Urinary bladder (tissue), 4 donors: ENCODE measurements at places on chromosomes 11 and 22.

- DNase-seq, result no peak
Observed at GRCh38 chr22:33036881-33037280, 21.3 kb downstream of the SYN3 start.

DNA sequence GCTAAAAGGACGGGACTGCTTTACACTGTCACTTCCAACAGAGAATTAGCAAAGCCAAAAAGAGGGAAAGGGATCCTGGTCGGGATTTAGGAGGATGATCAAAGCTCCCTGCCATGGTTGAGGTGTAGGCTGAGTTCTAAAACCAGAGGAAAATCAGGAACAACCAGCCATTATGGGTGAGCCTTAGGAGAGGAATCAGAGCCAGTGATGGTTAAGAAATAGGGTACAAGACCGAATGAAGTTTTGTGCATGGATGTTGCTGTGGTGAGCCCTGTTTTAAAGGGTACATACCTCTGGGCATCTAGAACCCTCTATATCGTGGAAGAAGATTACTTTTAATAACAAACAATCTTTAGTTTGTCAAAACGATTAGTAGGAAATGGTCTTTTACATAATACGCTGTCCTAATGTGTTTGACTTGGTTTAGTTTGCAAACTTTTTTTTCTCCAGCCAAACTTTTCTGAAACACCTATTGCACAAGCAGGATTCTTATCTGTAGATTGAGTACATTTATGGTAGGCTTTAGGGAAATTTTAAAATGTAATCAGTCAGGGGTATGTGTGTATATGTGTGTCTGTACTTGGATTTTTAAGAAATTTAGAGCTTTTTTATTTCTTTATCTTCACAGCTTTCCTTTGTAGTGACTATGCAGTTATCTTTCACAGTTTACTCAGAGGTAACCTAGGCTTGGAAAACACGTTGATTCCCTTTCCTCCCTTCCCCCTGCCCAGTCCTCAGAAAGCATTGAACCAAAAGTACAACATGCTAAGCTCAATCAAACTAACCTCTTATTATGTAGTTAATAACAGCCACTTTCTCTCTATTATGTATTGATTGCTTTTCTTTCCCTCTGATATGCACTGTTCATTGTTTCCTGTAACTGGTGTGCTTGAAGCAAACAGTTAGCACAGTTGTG, 26.8 kb downstream of the TRIM44 start:
- no peak for DNase-seq

DNA sequence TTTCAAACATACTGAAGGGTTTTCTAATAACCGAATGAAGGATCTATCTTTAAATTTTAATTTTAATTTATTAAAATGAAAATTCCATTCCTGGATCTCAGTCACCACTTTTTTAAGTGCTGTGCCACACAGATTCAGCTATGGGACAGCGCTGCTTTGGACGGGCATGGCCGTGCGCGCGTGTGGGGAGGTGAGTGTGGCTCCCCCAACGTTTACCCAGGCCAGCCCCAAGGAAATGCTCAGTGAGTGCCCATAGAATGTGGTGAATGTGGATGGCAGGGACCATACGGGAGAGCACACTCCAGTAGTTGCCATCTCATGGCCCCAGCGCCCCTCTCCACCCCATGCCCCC, 88.0 kb upstream of the KCNQ1OT1 start:
- no peak for DNase-seq

GRCh38 chr22:35575116-35575748, 34.6 kb downstream of the RASD2 start:
- no peak for DNase-seq

DNA sequence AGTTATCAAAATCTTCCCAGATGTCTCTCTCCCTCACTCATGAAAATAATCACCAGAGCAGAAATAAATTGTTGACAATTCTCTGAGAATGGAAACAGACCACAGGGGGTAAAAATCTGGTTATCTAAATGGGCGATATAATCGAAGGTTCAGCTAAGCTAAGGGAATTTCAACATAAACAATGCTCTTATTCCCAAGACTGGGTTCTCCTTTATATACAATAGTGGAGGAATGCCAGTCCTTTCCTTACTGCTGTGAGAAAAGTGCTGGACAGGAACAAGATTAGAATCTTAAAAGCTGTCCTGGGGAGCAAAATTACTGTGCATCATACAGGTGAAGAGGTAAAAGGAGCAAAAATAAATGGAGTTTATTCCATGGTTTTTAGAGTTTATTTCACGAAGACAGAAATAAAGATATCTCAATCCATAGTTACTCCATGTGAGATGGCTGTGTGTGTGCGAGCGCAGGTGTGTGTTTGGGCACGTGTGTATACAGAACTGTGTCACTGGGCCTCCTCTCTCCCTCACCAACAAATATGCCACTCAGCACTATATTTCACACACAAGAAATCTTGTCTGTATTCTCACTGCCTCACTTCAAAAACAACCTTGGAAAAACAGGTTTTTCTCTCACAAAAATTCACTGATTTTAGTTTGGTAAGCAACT, 385.6 kb downstream of the DCDC1 start:
- no peak for DNase-seq

DNA sequence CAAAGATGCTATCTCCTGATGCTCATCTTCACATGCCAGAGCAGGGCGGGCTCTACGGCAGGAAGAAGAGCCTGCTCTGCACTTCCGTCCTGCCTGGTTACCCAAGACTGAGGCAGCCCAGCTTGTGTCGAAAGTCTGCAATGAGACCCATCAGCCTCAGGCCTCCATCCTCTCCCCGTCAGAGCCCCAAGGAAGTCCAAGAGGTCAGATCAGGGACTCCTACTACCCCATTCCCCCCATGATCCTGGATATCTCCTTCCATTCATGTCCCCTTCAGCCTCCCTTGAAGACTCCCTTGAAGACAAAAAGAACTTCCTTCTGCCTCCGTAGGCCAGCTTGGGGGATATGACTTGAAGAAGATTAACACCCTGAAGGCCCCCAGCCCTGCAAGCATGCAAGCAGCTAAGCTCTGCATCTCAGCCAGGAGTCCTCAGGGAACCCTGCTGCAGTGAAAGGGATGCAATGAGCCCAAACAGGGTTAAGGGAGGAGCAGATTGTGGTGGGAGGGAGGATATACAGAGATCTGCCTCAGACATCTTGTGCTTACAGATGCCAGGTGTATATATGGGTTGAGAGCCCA, 85.6 kb downstream of the TRIM29 start:
- no peak for DNase-seq

DNA sequence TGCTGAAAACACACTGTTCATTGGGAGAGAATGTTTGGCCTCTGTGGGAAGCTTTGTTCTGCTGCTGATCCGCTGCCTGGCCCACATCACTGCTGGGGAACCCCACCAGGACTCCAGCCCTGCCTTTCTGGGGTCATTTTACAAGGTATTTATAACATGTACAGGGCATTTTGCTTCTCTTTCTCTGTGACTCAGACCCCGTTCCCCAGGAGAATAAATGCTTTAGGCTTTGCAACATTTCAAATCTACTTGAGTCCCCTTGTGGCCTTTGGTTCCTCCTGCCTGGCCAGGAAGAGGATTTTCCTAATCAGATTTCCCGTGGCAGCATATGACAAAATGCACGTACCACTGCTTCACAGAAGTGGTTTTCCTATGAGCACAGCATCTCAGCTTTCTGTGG, 43.0 kb downstream of the BTG4 start:
- DNase-seq, result no peak

DNA sequence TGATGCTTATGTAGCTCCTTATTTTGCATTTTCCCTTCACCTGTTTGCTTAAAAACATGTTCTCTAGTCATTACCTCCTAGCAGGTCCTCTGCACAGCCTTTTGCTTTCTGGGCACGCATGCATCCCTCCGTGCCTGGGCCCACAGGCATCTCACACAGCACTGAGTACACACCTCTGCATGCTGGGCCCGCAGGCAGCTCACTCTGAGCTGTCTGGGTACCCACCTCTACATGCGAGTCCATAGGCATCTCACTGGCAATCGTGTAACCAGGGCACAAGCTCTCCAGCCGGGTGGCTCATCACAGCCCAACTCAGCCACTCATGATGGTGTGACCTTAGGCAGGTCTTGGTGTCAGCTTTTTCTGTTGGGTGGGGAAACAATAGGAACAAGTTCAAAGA, 68.7 kb upstream of the GAL start:
- DNase-seq, result no peak

GRCh38 chr11:40537734-40538133, 921.7 kb downstream of the LRRC4C start:
- DNase-seq, result no peak

DNA sequence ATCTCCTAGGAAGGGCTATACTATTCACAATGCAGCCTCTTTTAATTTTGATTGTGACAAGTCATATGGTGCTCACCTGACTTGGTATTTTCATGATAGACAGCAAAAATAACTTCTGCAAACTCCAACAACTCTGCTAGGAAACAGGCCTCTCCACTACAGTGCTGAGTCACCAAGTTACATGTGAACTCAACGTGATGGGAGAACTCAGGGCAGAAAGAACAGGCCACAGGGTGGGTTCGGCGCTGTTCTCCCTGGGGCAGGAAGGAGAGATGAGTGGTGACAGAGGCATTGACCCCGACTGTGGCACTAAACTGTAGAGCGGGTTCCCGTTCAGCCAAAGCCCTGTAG, 76.6 kb upstream of the UCP3 start:
- DNase-seq, result no peak

- no peak for DNase-seq
Observed at GRCh38 chr22:33682927-33683326, 237.3 kb downstream of the LARGE1 start.

DNA sequence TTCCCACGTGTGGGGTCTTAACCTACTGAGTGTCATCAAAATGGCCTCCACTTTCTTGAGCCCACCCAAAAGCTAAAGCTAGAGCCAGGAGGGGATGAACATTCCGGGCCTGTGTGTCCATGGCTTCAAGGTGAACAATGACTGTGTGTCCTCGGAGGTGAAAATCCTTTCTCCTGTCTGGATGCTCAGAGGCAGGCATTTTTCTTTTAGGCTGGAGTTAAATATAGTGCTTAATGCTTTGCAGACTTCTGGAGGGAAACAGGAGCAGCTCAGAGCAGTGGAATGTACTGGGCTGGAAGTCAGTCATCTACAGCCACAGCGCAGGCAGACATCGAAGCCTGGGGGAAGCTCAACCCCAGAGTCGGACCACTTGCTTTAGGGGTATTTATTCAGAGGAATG, 68.6 kb upstream of the TMEM45B start:
- DNase-seq, result no peak

DNA sequence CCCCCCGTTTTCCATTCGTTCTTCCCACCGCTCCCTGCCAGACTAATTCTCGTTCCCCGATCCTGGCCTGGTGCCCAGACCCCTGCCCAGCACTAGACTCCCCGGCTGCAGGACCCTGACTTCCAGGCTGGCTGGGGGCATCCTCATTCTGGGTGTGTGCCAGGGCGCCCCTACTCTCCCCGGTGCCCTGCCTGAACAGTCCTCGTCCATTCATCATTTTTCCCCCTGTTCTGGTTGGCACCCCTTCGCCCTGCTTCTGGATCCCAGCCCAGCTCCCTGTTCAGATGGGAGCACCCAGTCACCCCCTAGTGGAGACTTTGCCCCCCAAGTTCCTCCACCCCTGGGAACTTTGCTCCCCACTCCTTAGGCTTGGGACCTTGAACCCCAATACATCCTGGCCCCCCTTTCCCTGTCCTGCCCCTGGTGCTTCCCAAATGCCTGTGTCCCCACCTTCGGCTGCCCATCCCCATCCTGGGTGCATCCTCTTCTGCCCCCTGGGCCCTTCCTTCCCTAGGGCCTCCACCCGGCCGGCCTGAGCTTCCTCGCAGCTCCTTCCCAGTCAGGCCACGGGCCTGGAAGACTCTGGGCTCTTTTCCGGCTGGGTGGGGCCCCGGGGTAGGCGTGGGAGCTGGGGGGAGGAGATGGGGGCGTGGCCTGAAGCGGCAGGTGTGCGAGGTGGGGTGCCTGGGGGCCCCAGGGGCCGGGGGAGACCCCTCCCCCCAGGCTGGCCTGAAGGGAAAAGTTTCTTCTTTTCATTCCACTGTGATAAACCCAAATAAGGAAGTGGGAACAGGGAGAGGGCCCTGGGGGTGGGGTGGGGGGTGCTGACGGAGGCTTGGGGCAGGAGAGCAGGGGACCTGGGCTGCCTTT, 908 bp downstream of the PLCB3 start:
- DNase-seq, result no peak

GRCh38 chr11:75945446-75945845, 130.4 kb downstream of the UVRAG start:
- DNase-seq, result no peak

DNA sequence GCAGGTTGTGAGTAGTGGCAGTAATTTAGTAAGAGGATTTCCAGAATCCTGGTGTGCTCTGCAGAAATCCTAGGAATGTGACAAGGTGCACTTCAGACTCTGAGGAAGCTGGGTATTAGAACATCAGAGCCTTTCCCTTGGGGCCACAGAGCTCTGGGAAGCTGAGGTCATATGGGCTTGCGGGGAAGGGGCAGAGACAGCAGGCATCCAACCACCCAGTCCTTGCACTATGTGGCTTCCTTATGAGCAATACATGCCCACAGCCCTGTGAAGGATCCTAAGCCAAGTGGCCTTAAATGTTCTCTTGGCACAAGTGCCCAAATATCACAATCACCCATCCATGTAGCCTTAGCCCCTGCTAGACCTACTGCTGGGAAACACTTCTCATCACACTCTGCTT, 46.2 kb downstream of the P4HA3 start:
- DNase-seq, result no peak

DNA sequence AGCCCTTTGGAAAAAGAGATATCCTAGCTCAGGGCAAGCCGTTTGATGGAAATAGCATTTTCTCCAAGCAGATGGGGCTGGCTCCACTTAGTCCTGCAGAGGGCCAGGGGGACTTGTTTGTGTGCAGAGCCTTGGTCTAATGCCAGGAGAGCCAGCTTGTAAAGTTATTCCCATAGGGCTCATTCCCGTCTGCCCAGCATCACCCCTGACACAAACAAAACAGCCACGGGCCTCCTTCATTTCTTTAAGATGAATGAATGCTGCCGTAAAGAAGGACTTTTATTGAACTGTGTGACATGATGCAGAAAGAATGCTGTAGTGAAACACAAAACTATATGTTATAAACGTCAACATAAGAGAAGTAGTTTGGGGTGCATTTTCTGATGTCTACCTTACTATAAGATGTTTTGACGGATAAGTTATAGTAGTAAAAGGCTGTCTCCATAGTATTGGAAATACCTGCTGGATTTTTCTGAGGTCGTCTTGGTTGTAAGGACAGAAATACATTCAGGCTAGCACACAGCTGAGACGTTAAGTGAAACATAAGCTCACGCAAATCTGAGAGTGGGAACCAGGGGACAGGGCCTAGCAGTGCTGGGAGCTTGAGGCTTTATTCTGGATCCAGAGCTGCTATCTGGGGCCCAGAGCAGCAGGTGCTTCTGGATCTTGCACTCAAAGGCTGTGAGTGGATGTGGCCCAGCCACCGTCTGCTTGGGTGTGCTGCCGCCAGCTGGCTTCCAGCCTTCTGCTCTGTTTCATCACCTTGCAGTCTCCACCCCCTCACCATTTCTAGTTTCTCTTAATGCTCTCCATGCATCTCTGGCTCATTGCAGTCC, 53.3 kb downstream of the NCAM1 start:
- peak; percentile 57 for DNase-seq
